ENCODE measurements at places on chromosomes 4 and X.

DNA sequence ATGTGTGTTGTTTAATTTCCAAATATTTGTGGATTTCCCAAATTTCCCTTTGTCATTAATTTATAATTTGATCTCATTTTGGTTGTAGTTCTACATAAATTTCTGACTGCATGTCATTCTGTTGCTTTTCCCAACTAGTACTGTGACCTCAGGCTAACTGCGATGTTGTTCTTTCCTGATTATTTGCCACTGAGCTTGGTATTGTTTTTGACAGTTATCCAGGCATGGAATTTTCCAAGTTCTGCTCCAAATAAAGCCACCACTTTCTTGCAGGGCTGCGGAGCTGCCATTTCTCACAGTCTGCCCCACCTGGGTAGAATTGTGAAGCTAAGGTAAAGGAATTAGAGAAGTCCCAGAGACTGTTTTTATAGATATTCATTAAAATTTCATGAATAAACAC is 328.8 kb downstream of the ZNF674 start:
- H3K4me1 ChIP-seq, result no peaks in the 10 kb centered on the region
- H3K4me3 ChIP-seq, result no peak overlapping the region
- H3K27me3 ChIP-seq, result peaks cover 10% of the 10 kb centered on the region
- no peak for DNase-seq

DNA sequence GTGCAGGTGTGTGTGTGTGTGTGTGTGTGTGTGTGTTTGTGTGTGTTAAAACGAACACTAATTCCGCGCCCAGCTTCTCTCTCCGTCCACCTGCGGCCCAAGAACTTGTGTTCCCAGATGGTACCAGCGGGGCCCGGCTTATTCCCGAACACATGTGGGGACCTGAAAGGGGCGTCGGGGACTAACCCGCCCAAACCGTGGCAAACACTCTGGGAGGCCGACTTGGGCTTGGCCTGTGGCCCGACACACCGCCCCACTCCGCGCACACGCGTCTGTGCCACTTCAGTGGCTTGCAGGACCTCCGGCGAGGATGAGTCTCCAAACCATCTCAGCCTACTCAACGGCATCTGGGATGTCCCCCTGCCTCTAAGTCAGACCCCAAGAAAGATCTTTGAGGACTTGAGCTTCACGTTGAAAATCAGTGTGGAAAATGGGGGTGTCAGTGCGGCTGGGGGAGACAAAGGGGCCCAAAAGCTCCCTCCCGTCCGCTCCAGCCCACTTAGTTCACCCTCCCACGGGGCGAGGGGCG is 790 bp upstream of the HHIP start:
- no peak for DNase-seq
- H3K4me1 ChIP-seq, result peaks cover 7% of the 10 kb centered on the region
- peak overlapping the region; percentile 88 for H3K4me3 ChIP-seq
- H3K36me3 ChIP-seq, result no peaks in the 10 kb centered on the region
- no peak overlapping the region for H3K27ac ChIP-seq

DNA sequence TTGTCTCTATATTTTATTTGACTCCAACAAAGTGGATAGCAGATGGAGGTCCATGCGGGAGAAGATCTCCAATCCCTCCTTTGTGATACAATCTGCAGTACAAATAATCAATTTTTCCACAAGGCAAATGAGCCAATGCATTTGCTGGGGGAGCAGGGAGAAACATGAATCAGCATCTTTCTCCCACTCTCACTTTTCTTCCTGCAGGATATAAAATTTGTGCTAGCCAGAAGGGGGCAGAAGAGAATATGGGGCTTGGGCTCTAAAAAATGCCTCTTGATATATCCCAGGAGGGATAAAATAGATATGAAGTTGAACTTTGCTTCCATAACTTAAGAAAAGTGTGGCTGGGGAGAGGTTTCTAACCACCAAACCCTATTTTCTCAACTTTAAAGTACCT is 38.3 kb upstream of the CWH43 start:
- no peak overlapping the region for H3K4me3 ChIP-seq
- no peaks in the 10 kb centered on the region for H3K36me3 ChIP-seq
- peaks cover 4% of the 10 kb centered on the region for H3K27me3 ChIP-seq
- no peak for DNase-seq

GRCh38 chr4:99847362-99847976 is 30.8 kb downstream of the DAPP1 start:
- peaks cover 2% of the 10 kb centered on the region for H3K27me3 ChIP-seq
- no peaks in the 10 kb centered on the region for H3K4me1 ChIP-seq
- no peak overlapping the region for H3K27ac ChIP-seq
- H3K36me3 ChIP-seq, result no peaks in the 10 kb centered on the region
- no peak for DNase-seq
- H3K4me3 ChIP-seq, result no peak overlapping the region

DNA sequence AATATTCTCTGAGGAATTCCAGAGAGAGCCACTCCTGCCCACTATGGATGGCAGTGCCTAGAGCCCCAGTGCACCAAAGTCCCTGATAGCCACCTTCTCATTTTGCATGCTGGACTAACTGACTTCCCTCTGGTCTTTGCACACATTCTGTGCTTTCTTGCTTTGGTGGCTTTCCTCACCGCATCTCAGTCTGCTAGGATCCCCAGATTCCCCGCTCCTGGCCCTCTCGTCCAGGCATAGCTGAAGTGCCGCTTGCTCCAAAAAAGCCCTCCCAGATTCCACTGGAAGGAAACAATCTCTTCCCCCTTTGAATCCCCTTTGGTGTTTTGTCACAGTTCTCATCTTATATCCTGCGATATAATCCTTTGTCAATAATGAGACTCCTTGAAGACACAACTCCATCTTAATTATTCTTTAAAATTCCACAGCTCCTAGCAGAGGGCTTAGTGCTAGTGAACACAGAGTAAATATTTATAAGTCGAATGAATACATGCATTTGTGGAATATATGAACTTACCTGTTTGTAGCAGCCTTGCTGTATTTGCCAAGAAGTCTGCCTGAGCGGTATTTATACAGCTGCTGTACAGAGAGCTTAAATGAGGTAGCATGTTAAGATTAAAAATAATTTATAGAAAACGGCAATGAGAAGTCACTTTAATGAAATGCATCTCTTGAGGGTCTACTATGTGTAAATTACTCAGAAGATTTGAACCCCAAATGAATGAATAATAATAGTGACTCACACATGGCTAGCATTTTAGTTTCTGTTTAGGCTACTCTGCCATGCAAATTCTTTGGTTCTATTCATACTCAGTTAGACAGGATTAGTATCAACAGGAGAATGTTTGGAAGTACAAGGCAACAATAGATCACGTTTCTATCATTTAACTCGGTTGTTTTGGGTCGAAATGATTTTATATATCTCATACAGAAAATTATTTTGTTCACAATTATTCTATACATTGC is 421.9 kb upstream of the TENM3 start:
- no peak overlapping the region for H3K27ac ChIP-seq
- DNase-seq, result peak; percentile 77
- H3K36me3 ChIP-seq, result no peaks in the 10 kb centered on the region

- no peaks in the 10 kb centered on the region for H3K27me3 ChIP-seq
- no peaks in the 10 kb centered on the region for H3K36me3 ChIP-seq
- no peak overlapping the region for H3K27ac ChIP-seq
- H3K4me1 ChIP-seq, result no peaks in the 10 kb centered on the region
Measured at GRCh38 chr4:182370491-182370890, 127.3 kb downstream of the TENM3 start.

DNA sequence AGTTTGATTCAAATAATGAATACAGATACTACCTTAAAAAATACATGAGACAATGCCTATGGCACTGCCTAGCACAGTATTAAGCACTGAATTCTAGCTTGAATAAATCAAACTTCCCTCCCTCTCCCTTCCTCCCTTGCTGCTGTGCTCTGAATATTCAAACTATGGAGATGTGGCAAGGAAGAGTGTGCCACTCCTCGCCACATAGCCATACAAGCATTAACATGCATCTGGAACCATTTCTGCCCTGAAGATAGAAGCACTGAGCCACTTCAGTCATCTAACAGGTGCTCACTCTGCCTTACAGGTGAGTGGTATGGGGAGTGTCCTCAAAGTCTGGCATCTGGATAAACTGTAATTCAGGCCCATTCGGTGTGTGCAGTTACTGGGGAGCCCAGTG is 276.9 kb downstream of the ARHGAP24 start:
- no peaks in the 10 kb centered on the region for H3K36me3 ChIP-seq
- H3K27ac ChIP-seq, result no peak overlapping the region
- H3K4me3 ChIP-seq, result no peak overlapping the region

- no peak overlapping the region for H3K27ac ChIP-seq
- peak; percentile 85 for DNase-seq
- H3K27me3 ChIP-seq, result no peaks in the 10 kb centered on the region
- H3K4me1 ChIP-seq, result peaks cover 3% of the 10 kb centered on the region
Measured at GRCh38 chr4:110106931-110107296, 91.5 kb downstream of the ELOVL6 start.

DNA sequence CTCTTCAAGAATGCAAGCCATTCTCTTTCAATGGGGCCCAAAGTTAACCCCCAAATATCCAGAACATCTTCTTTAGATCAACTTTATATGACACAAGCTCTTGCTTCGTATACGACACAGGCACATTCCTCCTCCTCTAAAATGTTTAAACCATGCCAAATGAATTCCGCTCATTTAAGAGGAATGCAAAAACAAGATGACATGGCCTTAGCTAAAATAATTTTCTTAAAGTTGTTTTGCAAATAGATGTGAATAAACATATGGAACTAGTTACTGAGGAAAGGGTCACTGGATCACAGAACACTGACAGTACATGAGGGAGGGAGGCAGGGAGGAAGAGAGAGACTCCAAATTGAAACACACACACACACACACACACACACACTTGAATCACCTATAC is 97.4 kb downstream of the RASL11B start:
- peak; percentile 80 for DNase-seq
- no peaks in the 10 kb centered on the region for H3K36me3 ChIP-seq
- no peak overlapping the region for H3K4me3 ChIP-seq
- H3K27me3 ChIP-seq, result no peaks in the 10 kb centered on the region
- H3K4me1 ChIP-seq, result peaks cover 31% of the 10 kb centered on the region

GRCh38 chr4:114132199-114132598 is 152.8 kb upstream of the ARSJ start:
- no peak overlapping the region for H3K4me3 ChIP-seq
- no peaks in the 10 kb centered on the region for H3K27me3 ChIP-seq
- no peak overlapping the region for H3K27ac ChIP-seq
- no peak for DNase-seq
- no peaks in the 10 kb centered on the region for H3K36me3 ChIP-seq

GRCh38 chr4:151458148-151458547 is 49.2 kb downstream of the FHIP1A start:
- H3K4me3 ChIP-seq, result no peak overlapping the region
- H3K27me3 ChIP-seq, result peaks cover 16% of the 10 kb centered on the region
- no peak for DNase-seq
- no peaks in the 10 kb centered on the region for H3K4me1 ChIP-seq
- H3K36me3 ChIP-seq, result no peaks in the 10 kb centered on the region
- no peak overlapping the region for H3K27ac ChIP-seq

GRCh38 chrX:13829983-13830382 is 13.1 kb upstream of the GPM6B start:
- no peak overlapping the region for H3K27ac ChIP-seq
- H3K4me1 ChIP-seq, result no peaks in the 10 kb centered on the region
- no peak overlapping the region for H3K4me3 ChIP-seq

DNA sequence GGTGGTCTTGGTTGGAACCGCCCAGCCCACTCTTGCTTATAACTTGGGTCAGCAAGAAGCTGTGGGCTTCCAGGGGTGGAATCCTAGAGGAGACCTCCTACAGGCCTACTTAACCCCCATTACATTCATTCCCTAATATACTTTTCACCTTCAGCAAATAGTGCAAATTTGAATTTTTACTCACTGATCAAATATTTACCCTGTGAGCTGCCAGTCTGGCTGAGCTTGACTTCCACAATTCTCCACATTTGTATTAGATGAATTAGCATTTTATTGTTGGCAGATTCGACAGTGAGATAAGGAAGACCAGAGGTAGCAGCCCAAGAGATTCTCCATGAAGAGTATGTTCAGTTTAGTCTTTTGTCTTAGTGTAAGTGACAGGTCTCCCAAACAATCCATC is 199.6 kb downstream of the BCOR start:
- H3K4me1 ChIP-seq, result peaks cover 10% of the 10 kb centered on the region
- DNase-seq, result no peak
- no peaks in the 10 kb centered on the region for H3K27me3 ChIP-seq
- H3K27ac ChIP-seq, result peak overlapping the region; percentile 65
- H3K4me3 ChIP-seq, result no peak overlapping the region
- H3K36me3 ChIP-seq, result no peaks in the 10 kb centered on the region

DNA sequence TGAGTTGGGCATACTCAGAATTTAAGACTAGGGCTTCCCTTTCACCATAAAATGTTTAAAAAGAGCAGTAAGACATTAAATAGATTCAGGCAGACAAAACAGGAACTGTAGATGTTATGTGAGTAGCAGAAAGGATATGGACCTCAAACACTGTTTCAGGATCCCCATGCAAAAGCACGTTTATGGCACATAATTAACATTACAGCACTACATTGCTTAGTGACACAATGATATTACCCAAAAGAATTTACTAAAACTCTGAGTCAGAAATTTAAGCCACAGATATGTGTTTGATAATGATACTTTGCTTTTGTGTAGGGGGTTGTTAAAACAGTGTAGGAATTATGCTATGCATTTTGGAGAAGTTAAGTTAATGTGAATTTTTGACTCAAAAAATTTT is 266.3 kb downstream of the PDGFC start:
- no peaks in the 10 kb centered on the region for H3K4me1 ChIP-seq
- H3K36me3 ChIP-seq, result no peaks in the 10 kb centered on the region
- no peak overlapping the region for H3K27ac ChIP-seq
- no peak overlapping the region for H3K4me3 ChIP-seq
- no peaks in the 10 kb centered on the region for H3K27me3 ChIP-seq
- peak; percentile 47 for DNase-seq

DNA sequence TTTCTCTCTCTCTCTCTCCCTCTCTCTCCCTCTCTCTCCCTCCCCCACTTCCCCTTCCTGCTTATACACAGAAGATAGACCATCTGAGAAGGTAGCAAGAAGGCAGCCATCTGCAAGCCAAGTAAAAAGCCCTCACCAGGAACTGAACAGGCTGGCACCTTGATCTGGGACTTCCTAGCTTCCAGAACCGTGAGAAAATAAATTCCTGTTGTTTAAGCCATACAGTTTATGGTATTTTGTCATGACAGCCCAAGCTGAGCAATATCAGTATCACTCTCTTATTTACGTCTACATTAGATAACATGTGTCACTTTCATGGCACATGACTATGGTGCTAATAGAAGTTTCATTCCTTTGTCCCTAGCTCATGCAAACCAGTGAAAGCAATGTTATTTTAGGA is 581.1 kb downstream of the INPP4B start:
- H3K36me3 ChIP-seq, result 0 out of 2 replicates have a peak, but pooled peaks cover under 1% of the 10 kb centered on the region
- H3K27ac ChIP-seq, result peak overlapping the region; percentile 93
- DNase-seq, result peak; percentile 94
- H3K4me1 ChIP-seq, result peaks cover 19% of the 10 kb centered on the region
- H3K27me3 ChIP-seq, result no peaks in the 10 kb centered on the region

DNA sequence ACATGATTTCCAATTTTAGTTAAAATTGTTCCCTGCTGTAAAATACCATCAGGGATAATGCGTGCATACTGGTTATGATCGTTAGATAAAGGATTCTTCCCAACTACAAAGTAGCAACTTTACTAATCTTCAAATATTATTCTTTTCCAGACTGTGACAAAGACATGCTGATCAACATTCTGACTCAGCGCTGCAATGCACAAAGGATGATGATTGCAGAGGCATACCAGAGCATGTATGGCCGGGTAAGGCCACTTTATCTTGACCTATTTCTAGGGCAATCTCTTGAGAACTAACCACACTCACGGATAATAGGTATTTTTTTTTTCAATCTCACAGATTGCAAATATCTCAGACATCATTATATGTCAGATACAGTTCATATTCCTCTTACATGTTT is 47.0 kb downstream of the ANXA10 start:
- H3K27me3 ChIP-seq, result no peaks in the 10 kb centered on the region
- no peak overlapping the region for H3K27ac ChIP-seq
- peak; percentile 79 for DNase-seq
- no peak overlapping the region for H3K4me3 ChIP-seq
- no peaks in the 10 kb centered on the region for H3K36me3 ChIP-seq
